ENCODE measurements at places on chromosomes 6 and 20.

- no peak for DNase-seq
Measured at GRCh38 chr6:139251045-139251690, 40.6 kb downstream of the TXLNB start.

DNA sequence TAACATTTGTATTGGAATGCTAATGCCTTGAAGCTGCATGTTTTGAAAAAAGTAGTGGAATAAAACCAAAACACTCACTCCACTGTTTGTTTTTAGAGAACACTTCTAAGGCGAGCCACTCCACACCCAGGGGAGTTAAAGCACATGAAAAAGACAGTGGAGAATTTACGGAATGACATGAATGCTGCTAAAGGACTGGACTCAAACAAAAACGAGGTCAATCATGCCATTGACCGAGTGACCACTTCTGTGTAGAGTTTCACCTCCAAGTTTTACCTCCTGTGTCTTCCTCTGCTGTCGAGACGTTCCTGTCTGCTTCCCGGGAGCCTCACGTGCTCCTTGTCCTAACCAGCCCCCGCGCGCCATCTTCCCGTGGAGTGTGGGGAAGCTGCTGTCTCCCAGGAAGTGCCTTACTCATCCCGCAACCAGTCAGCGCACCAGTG, 127.8 kb downstream of the LRRC1 start:
- no peak for DNase-seq

GRCh38 chr6:128532827-128533226, 12.4 kb upstream of the PTPRK start:
- DNase-seq, result no peak

DNA sequence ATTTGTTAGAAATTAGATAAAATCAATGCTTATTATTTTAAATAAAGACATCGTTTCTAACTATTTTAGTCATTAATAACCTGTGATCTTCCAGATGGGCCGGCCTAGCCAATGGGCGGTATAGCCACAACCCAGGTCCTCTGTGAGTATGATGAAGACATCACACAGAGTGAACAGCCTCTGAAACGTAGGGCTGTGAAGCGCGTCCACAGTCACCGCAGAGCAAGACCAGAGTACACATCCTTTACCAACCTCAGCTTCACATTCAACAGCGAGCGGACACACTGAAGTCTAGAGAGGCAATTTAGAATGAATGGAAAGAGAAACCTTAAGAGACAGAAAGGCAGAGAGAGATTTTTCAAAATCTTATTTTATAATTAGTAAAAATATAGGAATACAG, 125.0 kb upstream of the RPS6KA2 start:
- DNase-seq, result no peak

DNA sequence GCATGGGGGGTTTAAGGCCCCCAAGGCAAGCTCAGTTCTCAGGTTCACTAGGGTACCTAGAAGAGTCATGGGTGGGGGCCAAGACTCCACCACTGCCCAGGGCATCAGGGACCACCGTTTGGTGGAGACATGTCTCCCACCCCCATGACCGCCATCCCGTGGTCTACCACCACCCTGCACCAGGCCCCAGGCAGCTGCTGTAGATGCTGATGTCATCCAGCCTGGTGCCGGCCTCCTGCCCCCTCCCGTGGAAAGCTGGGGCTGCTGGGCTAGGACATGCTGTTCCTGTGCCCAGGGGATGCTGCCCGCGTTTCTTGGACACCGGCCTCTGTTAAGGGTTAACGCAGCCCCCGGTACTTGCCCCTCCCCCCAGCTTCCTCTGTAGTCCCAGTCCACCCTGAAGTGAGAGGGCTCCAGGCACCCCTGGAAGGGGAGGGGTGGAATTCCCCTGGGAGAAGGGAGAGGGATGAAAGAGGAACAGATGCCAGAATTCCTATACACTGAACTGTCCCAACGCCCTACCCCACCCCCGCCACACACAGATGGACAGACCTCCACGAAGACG, 587 bp downstream of the IP6K3 start:
- no peak for DNase-seq

DNA sequence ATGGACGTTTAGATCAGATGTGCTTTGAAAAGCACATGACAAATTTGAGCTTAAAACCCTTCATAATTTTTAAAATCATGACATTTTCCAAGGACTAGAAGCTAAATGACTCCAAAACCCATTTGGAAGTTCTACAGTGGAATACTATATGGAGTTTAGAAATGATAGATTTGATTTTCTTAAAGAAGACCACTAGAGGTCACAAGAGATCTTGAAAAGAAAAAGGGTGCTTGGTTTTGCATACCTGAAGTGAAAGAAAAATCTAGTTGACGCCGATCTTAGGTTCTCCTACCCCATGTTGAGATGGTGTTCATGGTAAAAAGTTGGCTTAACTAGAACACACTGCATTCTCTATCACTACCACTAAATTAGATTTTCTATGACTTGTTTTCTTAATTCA, 31.5 kb downstream of the CFAP61 start:
- DNase-seq, result peak; percentile 31

- no peak for DNase-seq
Measured at GRCh38 chr20:63121749-63122405, 94.1 kb downstream of the YTHDF1 start.

DNA sequence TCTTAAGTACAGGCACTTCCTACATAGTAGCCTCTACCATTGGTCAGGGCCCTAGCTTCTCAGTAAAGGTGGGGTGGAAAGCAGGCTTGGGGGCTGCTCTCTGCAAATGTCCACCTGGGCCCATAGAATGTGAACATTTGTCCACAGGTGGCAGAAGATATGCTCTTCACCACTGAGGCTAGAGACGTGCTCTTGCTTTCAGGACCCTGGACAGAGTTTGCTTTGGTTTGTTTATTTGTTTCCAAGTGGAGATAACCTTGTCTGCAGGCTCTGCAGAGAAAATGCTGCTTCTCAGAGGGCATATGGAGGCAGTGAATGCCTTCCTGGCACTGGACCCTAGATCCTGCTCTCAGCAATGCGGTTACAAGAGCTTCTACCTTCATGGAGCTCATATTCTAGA, 129.0 kb downstream of the F13A1 start:
- no peak for DNase-seq

DNA sequence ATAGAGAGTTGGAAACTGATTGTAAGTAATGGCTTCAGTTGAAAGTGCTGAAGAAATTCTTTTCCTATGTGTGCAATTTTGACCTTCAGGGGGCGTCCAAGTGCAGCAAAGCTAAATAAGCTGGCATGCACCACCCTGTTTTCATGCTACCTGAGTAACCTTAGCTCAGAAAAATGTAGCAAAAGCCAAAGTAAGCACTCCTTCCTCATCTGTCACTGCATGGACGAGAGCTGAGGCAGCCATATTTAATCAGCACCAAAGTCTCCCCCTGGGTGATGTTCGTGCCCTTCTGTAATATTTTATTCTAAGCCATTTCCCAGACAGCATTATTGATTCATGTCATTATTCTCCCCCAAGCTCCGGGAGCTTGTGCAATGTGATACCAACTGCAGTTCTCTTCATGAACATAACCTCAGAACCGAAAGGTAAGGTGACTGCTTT, 123.1 kb downstream of the RPS12 start:
- DNase-seq, result peak; percentile 8

GRCh38 chr20:17838921-17839320, 129.7 kb downstream of the SNX5 start:
- DNase-seq, result no peak

DNA sequence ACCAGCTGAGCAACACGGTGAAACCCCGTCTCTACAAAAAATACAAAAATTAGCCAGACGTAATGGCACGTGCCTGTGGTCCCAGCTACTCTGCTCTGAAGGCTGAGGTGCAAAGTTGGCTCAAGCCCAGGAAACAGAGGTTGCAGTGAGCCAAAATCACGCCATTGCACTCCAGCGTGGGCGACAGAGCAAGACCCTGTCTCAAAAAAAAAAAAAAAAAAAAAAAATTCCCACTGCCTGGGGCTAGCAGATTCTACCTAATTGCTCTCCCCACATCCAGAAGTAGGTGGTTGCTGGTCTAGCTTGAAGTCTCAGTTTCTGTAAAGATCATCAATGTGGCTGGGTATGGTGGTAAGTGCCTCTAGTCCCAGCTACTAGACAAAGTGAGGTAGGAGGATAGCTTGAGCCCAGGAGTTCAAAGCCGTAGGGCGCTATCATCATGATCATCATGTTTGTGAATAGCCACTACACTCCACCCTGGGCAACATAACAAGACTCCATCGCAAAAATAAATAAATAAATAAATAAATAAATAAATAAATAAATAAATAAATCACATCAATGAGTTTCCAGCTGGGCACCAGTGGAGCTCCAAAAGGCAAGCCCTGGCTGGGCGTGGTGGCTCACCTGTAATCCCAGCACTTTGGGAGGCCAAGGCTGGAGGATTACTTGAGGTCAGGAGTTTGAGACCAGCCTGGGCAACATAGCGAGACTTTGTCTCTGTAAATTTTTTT, 6.3 kb upstream of the AP5S1 start:
- no peak for DNase-seq

Data from AML-193 (cell line).